ENCODE measurements at places on chromosomes 13 and 19.

DNA sequence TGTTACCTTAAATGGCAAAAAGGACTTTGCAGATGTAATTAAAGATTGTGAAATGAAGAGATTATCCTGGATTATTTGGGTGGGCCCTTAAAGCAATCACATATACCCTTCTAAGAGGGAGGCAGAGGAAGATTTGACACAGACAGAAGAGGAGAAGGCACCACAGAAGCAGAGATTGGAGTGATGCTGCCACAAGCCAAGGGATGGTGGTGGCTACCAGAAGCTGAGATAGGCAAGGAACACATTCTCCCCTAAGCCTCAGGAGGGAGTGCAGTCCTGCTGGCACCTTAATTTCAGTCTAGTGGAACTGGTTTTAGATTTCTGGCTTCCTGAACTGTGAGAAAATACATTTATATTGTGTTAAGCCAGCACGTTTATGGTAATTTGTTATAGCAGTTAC, 24.2 kb downstream of the DEDD2 start:
- DNase-seq, result no peak

- DNase-seq, result no peak
These were observed 478.6 kb downstream of the EFNB2 start for GRCh38 chr13:106056851-106057250.

GRCh38 chr13:103213152-103213551, 146.9 kb upstream of the SLC10A2 start:
- no peak for DNase-seq

- no peak for DNase-seq
These were observed 16.2 kb upstream of the FREM2 start for GRCh38 chr13:38670627-38671026.

DNA sequence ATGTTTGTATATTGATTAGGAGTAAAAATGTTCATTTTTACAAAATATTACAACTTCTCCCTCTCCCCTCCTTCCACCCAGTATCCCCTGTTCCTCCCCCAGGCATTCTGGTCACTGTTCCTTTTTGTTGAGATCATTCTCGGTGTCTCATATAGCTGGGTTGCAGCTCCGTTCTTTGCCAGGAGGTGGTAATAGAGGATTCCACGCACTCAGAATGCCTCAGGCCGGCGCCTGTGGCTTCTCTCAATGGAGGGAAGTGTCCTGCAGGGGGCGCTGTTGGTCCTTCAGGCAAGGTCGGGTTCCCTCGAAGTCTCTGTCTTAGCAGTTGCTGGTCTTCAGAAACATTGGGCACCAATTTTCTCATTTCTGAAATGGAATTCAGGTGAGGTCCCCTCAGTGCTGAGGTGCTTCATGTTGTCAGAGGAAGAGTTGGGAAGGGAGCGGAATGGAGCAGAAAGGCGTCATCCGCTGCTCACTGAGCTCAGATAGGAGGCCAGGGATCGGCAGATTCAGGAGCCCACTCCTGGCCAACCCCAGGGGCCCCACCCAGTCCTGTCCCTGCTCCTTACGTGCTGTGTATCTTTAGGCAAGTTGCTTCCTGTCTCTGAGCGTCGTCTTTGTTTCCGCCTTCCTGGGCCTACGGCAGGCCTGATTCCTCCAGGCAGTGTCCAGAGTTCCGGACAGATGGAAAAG, 10.3 kb upstream of the GARIN5A start:
- peak; percentile 15 for DNase-seq

DNA sequence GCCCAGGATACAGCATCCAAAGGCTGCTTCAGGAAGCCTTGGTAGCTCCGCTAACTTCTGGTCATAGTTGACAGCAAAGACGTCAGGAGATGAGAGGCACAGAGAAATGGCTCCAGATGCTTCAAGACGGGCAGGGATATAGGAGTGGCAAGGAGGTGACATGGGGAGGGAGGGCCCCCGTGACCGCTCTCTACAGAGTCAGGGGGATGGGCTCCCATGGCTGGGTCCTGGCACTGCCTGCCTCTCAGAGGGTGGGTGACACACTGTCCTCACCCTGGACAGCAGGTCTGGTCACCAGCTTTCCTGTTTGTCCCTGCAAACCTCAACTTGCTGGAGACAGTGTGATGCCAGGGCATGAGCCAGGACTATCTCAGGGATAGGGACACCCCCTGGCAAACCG, 10.3 kb upstream of the ZNF14 start:
- no peak for DNase-seq
